Activated CD4-positive, CD25-positive, alpha-beta regulatory T cell treated with anti-CD3 and anti-CD28 coated beads, Interleukin-2, amount 50 U/mL, for 16 hours (primary cell): ENCODE measurements at places on chromosomes 1 and 21.

- DNase-seq, result no peak
These were observed 353.3 kb downstream of the SMYD3 start for GRCh38 chr1:246153796-246154212.

GRCh38 chr1:200903793-200904192 lies 9.1 kb downstream of the INAVA start:
- DNase-seq, result no peak

DNA sequence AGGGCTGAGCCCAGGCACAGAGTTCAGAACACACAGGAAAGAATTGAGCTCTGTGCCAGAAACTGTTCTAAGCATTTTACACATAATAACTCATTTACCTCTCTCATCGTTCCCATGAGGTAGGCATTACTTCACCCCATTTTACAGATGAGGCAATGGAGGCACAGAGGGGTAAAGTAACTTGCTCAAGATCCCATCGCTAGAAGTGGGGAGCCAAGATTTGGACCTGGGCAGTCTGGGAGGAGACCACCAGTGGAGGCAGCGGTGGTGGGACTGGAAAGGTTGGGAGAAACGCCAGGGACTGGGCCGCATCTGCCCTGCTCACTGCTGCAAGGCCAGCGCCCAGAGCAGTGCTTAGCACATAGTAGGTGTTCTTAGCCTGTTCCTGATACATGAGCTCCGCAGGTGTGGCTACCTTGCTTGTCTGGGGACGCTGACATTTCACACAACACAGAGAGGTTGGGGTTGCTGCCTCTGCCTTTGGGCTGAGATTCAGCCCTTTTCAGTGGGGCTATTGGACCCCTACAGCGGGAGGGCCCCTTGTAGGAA lies 27.8 kb upstream of the EPS8L3 start:
- no peak for DNase-seq

- DNase-seq, result no peak
These were observed 1.3 kb downstream of the NOS1AP start for GRCh38 chr1:162070825-162071224.

GRCh38 chr1:8249838-8250237 lies 68.1 kb upstream of the SLC45A1 start:
- DNase-seq, result no peak

GRCh38 chr1:9352377-9353134 lies 59.9 kb downstream of the SPSB1 start:
- DNase-seq, result no peak

- DNase-seq, result no peak
These were observed 117.1 kb upstream of the IFFO2 start for GRCh38 chr1:19073311-19074186.

DNA sequence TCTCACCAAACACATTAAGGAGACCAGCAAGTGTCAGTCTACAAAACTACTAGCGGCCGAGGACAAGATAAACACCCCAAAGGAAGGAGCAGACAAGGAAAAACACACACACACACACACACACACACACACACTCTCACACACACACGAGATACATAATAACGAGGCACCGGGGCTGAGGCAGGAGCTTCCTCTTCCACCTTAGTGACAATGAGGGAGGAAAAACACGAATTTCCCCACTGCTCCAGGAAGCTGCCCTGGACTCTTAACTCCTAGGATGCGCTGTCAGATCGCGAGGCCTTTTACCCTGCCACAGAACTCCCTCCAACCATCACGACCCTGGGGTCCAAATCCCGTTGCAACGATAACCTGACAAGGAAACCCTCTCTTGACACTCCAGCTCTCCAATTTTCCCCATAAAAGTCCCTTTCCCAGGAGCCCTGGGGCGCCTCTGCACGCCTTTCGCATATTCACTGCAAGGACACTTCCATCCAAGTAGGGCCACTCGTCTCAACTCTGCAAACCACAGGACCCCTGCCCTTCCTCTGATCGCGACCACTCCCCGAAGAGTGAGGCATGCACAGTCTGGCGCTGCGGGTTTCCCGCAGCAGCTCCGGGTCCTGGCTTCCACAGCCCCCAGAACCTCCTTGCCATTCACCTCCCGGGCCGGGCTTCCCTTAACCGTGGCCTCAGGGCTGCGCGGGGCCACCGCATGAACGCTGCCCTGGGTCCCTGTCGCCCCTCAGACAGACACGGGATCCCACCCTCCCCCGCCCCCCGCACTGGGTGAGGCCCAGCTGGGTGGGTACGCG lies 581 bp downstream of the ETV3 start:
- no peak for DNase-seq

DNA sequence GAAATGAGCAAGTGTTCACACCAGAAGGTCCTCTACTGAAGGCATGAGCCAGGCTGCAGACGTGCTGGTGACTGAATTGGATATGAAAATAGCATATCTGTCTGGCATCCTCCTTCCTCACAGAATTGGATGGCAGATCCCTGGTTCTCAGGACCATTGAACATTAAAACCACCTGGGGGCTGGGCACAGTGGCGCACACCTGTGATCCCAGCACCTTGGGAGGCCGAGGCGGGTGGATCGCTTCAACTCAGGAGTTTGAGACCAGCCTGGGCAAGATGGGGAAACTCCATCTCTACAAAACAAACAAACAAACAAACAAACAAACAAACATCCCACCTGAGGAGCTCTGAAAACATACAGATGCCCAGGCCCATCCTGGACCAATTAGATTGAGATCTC lies 23.4 kb downstream of the TEX35 start:
- no peak for DNase-seq

DNA sequence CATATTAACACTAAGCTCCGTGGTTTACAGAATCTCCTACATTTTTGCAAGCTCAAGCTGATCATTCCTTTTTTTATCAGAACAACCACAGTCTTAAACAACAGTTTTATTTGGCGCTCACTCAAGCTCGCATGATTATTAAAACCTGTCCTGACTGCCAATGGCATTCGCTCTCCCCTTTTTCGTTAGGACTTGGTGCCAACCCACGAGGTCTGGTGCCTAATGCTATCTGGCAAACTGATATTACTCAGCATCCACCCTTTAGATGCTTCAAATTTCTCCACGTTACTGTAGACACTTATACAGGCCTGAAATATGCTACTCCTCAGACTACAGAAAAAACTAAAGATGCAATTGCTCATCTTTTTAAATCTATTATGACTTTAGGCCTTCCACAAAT lies 23.0 kb upstream of the ITLN1 start:
- DNase-seq, result no peak

DNA sequence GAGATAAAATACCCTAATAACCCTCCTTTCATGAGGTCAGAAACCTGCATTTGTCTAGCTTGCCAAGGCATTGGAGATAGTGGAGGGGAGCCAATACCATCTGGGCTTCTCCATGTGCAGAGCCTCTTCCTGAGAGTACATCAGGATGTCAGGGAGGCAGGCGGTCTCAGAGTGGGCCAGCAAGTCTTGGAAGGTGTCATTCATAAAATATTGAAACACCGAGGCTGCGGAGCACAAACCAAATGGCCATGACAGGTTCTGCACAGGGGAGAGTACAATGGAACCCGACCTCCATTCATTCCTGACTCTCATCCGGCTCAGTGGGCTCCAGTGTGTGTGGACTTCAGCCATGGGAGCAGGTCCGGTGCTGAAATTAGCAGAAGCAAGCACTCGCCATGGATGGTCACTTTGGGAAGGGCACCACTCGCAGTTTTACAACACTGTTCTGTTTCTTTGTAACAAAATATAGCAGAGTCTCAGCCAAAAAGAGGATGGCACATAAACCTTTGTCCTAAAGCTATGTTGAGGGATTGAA lies 446.6 kb downstream of the SIPA1L2 start:
- DNase-seq, result no peak

GRCh38 chr1:174075245-174075692 lies 53.1 kb upstream of the RC3H1 start:
- DNase-seq, result no peak

- no peak for DNase-seq
These were observed 22.5 kb downstream of the CEP350 start for GRCh38 chr1:179976970-179977651.

- DNase-seq, result no peak
These were observed 117.4 kb upstream of the SLC45A1 start for GRCh38 chr1:8200317-8201115.

GRCh38 chr1:2180297-2181245 lies 14.0 kb downstream of the FAAP20 start:
- no peak for DNase-seq
